Esophagus (tissue), 2 donors: ENCODE measurements at places on chromosomes 2 and 18. TPM values are rescaled to one million over a fixed set of nuclear protein-coding genes. Genes with fewer than 3 reads are reported as not detected.

The IMPACT gene
- 8.1 TPM for polyA plus RNA-seq

The D2HGDH gene
- polyA plus RNA-seq = 26.2 TPM

The ITPRIPL1 gene
- polyA plus RNA-seq = 1.4 TPM

The PIEZO2 gene
- polyA plus RNA-seq = 0.66 TPM

The ZNF2 gene
- polyA plus RNA-seq = 0.90 TPM

The TXNDC2 gene
- polyA plus RNA-seq = 0.06 TPM

The FAM110C gene
- polyA plus RNA-seq = 23.2 TPM

The RNF152 gene
- polyA plus RNA-seq = 2.1 TPM

The C2orf15 gene
- 1.1 TPM for polyA plus RNA-seq

The SERPINB8 gene
- 27.3 TPM for polyA plus RNA-seq

The MAB21L4 gene
- polyA plus RNA-seq = 254 TPM

The OTX1 gene
- 0.61 TPM for polyA plus RNA-seq

The UGT1A10 gene
- polyA plus RNA-seq = 10.8 TPM

The MC5R gene
- polyA plus RNA-seq = 0.20 TPM

The CHMP3 gene
- polyA plus RNA-seq = 111 TPM

The ARHGAP15 gene
- polyA plus RNA-seq = 0.69 TPM

The PLEK gene
- 1.2 TPM for polyA plus RNA-seq

The KRTCAP3 gene
- polyA plus RNA-seq = 30.3 TPM

The AGXT gene
- polyA plus RNA-seq = not detected

The ERMN gene
- 0.10 TPM for polyA plus RNA-seq

The CCDC85A gene
- 0.10 TPM for polyA plus RNA-seq

The CREG2 gene
- 0.44 TPM for polyA plus RNA-seq

The RAB6D gene
- polyA plus RNA-seq = not detected

The MAP3K19 gene
- not detected for polyA plus RNA-seq

The C1QL2 gene
- polyA plus RNA-seq = not detected

The CHRND gene
- not detected for polyA plus RNA-seq

The CYP1B1 gene
- polyA plus RNA-seq = 8.4 TPM

The FZD7 gene
- 5.7 TPM for polyA plus RNA-seq

The SPATA3 gene
- not detected for polyA plus RNA-seq

The SLC19A3 gene
- polyA plus RNA-seq = 0.14 TPM

The TRIM54 gene
- 0.05 TPM for polyA plus RNA-seq

The FEV gene
- not detected for polyA plus RNA-seq

The SERPINB3 gene
- polyA plus RNA-seq = 870 TPM

The INHA gene
- polyA plus RNA-seq = 0.71 TPM

The IL1RN gene
- 1,363 TPM for polyA plus RNA-seq

The SNTG2 gene
- 0.26 TPM for polyA plus RNA-seq

The TP53I3 gene
- polyA plus RNA-seq = 123 TPM

The FASTKD1 gene
- polyA plus RNA-seq = 14.2 TPM

The PMAIP1 gene
- 7.4 TPM for polyA plus RNA-seq

The NDC80 gene
- polyA plus RNA-seq = 7.3 TPM

The CNRIP1 gene
- polyA plus RNA-seq = 3.8 TPM

The SULT1C2 gene
- polyA plus RNA-seq = not detected

The CCDC178 gene
- polyA plus RNA-seq = 0.24 TPM

The UGT1A6 gene
- polyA plus RNA-seq = 22.4 TPM

The TLX2 gene
- 0.01 TPM for polyA plus RNA-seq

The OSR1 gene
- polyA plus RNA-seq = 1.7 TPM

The ITPRID2 gene
- polyA plus RNA-seq = 11.9 TPM

The MAPK4 gene
- 0.16 TPM for polyA plus RNA-seq

The GKN1 gene
- 6.2 TPM for polyA plus RNA-seq

The FBXO41 gene
- polyA plus RNA-seq = 0.72 TPM

The REG3A gene
- not detected for polyA plus RNA-seq
